NCI-H524 treated with DMSO at 0.1 percent for 48 hours (cell line): ENCODE measurements at places on chromosomes 6 and 20.

DNA sequence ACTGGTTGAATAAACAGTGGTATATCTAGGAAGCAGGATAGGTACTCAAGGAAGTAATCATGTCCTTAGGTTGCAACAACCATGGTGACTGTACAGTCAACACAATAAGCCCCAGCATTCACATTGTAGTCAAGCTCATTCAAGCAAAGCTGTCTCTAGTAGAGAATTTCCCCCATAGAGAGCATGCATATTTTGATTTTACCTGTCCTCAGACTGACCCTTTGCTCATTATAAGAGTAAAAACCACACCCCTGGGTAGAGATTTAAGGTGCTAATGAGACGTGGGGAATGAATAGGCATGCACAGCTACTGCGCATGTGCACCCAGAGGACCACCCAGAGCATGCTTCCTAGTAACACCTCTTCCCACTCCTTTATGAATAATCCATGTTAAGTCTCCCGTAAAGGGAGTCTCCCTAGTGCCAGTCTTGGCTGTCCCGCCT lies 6.1 kb upstream of the RNF8 start:
- no peak for DNase-seq

DNA sequence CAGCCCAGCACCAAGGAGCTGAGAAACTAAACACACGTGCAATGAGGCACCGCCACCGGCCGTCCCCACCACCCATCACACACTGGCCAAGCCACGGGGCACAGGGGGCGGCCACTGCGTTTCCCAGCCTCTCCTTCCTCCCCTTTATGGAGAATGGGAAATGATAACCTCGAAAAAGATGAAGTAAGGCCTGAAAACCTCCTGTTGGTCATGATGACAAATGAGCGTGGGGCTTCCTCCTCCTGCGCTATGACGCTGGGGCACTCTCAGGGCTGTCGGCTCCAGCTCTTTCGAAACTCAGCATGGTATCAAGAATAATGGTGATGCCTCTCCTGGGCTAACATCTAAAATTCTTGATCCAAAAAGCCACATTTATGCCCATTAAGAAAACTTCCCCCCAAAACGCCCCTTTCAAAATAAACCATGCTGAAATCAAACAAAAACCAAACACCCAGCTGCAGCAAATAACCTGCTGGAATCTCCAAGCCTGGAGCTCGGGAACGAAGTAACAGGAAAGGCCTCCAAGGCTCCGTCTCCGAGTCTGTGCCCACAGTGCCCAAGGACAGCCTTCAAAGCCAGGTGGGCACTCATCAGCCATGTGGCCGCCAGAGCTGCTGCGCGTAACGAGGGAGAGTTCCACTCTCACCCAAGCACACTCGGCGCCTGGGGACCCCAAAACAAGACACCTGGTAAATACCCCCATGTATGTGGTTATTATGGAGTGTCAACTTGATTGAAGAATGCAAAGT lies 50.0 kb downstream of the TAF4 start:
- no peak for DNase-seq

DNA sequence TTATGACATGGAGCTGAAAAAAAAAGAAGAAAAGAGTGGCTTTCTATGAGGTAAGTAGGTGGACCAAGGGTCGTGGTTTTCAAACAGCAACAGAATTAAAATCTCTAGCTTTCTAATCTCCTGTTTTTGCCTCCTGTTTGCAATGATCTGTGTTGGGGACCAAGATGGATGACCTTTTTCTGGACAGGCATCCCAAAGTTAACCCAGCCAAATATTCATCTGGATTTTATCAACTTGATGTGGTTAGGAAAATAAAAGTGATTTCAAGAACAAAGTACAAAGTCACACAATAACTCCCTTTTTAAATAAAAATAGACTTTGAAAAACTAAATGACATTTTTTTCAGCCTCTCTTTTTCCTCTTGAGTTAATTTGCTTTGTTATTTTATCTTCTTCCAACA lies 282.1 kb upstream of the PRDM1 start:
- DNase-seq: no peak

DNA sequence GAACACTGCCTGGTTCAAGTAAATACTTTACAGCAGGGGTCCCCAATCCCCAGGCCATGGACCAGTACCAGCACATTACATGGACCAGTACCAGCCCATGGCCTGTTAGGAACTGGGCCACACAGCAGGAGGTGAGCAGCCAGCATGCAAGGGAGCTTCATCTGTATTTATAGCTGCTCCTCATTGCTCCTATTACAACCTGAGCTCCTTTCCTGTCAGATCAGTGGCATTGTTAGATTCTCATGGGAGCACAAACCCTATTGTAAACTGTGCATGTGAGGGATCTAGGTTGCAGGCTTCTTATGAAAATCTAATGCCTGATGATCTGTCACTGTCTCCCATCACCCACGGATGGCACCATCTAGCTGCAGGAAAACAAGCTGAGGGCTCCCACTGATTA lies 12.0 kb upstream of the RBPJL start:
- no peak for DNase-seq

GRCh38 chr20:58492074-58492718 lies 23.0 kb downstream of the APCDD1L start:
- no peak for DNase-seq

- DNase-seq: no peak
Measured at GRCh38 chr6:127684501-127684900, 107.5 kb downstream of the C6orf58 start.

DNA sequence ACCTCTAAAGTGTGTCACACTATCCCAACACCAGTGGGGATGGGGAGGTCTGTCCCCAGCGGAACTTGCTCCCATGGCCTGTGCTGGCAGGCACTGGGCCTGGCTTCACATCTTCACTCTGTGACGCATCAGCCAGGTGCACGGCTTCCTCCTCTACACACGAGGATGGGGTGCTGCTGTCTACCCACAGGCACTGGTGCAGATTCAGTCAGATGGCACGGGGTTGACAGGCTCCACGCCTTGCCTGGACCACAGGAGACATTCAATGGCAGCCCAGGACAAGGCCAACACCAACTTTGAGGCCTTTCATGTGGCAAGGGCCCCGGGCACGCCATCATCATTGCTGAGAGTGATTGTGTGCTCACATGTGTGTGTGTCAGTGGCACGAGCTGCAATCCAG lies 92.4 kb downstream of the TMEM242 start:
- no peak for DNase-seq

GRCh38 chr20:25697132-25697446 lies 436 bp upstream of the ZNF337 start:
- no peak for DNase-seq

GRCh38 chr6:146795479-146796133 lies 196.8 kb downstream of the ADGB start:
- no peak for DNase-seq

GRCh38 chr6:129215246-129215645 lies 332.3 kb downstream of the LAMA2 start:
- DNase-seq: no peak

DNA sequence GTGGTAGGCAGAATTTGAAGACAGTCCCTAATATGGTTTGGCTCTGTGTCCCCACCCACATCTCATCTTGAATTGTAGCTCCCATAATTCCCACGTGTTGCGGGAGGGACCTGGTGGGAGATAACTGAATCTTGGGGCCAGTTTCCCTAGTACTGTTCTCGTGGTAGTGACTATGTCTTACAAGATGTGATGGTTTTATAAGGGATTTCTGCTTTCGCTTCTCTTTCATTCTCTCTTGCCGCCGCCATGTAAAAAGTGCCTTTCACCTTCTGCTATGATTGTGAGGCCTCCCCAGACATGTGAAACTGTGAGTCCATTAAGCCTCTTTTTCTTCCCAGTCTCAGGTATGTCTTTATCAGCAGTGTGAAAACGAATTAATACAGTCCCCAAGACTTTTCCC lies 103.4 kb downstream of the PDE10A start:
- DNase-seq: no peak

DNA sequence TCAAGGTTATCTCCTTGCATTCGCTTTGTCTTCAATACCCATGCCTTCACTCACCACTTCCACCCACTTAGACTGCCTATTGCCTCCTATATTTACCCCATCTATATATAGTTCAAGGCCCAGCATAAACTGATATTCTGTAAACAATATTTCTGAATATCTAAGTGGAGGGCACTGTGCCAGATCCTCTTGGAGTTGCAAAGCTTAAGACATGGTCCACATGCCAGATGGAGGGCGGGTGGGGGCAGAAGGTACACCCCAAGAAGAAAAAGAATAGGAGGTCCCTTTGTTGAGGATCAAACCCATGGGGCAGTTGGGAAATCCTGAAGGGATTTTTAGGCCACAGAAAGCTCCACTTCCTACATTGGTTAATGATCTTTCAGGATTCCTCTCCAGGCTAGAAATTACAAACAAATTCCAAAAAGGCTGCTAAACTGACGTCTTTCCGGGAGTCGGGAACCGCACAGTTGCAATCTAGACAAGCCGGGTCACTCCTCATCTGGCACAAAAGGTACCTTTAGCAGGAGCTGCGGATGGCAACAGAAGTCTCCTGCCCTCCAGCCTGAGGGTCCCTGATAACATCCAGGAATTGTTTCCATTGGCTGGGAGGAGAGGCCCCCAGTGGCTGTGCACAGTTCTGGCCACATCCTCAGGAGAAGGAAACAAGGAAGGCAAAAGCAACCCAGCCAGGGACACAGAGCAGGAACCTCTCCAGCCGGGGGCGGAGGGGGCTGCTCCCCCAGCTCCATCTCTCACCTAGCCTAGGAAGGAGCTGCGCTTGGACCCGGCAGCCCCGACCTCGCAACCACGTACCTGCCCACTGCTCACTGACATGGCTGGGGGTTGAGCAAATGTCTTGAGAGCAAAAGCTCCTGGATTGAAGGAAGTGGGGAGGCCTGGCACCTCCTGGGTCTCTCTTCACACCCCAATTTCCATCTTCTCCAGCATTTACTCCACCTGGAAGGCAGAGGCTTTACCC lies 5.9 kb upstream of the LPIN3 start:
- no peak for DNase-seq

DNA sequence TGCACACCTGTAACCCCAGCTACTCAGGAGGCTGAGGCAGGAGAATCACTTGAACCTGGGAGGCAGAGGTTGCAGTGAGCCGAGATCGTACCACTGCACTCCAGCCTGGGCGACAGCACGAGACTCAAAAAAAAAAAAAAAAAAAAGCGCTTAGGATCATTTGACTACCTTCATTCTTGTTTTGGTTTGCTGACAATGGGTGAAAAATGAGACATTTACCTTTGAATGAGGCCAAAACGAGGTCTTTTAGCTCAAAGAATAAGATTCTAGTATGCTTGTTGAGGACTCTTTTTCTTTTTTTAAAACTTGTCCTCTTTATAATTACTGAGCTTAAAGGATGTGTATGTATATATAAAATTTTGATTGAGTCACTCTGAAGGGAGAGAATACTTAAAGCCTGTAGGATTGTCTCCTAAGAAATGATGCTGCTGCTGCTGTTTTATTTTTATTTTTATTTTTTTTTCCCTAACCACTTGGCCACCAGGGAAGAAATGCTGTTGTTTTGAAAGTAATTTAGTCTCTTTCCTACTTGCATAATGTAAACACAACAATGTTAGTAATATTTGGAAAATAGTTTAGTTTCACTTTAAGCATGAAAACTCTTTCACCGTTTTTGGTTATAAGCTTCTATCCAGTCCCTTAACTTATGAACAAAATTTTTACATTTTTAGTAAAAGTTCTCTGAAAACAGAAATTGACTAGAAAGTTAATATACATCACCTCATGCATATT lies 7.9 kb downstream of the UBR2 start:
- no peak for DNase-seq

DNA sequence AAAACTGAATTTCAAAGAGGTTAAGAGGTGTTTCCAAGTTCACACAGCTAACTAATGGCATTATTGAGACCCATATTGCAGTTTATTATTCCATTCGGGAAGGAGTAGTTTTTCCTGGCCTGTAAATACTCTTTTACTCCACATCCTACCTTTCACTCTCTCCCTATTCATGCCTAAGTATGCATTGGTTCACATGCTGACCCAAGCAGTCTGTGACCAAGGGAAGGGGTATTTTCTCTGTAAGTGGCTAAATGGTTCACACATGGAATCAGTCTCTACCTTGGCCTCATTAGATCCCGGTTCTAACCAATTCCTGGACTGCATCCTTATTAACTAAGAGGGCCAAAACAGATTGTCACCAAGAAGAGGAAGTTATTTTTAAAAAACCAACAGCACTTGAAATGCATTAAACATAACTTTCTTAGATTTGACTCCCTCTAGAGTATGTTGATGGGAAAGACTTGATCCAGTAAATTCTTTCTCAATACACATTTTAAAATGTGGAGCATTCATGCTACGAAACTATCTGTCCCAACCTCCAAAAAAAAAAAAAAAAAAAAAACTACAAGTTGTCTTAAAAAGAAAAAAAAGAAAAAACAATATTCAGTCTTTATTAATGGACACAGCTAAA lies 17.8 kb upstream of the RSPO3 start:
- no peak for DNase-seq
